Activated T-cell treated with anti-CD3 and anti-CD28 coated beads for 48 hours (primary cell): ENCODE measurements at places on chromosomes 4 and X.

DNA sequence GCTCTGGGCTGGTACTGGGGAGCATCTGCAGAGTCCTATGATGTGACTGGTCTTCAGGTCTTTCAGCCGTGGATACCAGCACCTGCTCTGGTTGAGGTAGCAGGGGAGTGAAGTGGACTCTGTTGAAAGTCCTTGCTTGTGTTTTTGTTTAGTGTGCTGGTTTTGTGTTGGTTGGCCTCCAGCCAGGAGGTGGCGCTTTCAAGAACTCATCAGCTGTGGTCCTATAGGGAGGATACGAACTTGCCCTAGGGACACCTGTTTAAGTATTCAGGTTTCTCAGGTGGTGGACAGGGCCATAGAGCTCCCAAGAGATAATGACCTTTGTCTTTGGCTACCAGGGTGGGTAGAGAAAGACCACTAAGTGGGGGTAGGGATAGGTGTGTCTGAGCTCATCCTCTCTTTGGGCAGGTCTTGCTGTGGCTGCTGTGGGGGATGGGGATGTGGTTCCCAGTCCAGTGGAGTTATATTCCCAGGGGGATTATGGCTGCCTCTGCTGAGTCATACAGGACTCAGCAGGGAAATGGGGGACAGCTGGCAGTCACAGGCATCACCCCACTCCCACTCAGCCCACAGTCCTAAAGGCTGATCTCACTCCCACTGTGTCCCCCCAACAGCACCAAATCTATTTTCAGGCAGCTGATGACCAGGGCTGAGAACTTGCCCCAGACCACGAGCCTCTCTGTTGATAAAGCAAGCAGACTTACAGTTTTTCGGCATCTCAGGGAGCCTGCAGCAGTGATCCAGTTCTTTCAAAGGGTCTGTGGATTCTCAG is 24.1 kb downstream of the MSMO1 start:
- DNase-seq: no peak

DNA sequence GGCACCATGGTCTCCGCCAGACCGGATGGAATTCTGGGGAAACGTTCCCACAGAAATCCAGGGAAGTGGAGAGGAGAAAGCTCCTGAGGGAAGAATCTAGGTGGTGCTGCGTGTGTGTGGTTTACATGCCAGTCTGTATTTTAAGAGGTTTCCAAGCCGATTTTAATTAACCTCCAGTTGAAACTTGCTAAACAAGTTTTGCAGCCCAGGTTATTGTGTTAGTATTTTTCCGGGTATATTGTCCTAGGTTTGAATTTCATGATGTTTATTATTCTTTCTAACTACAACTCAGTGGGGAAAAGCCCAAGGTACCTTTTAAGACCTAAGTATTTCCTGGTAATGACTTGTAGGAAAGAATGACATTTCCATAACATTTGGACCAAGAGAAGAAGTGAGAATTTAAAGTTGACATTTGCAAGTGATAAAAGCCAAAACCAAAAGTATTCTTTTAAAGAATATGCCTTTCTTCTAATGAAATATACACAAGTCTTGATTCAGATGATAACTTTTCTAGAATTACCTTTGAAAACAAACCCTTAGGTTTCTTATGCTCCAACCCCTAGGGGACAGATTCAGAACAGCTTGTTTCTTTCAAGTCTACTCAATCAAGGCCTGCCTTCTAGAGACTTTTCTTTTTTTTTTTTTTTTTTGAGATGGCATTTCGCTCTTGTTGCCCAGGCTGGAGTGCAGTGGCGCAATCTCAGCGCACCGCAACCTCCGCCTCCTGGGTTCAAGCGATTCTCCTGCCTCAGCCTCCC is 14.6 kb downstream of the SAT1 start:
- DNase-seq: no peak

- DNase-seq: no peak
These were observed 12.1 kb upstream of the RUFY3 start for GRCh38 chr4:70709611-70710205.

- DNase-seq: peak; percentile 15
These were observed 6.7 kb upstream of the ERCC6L start for GRCh38 chrX:72245461-72246089.

DNA sequence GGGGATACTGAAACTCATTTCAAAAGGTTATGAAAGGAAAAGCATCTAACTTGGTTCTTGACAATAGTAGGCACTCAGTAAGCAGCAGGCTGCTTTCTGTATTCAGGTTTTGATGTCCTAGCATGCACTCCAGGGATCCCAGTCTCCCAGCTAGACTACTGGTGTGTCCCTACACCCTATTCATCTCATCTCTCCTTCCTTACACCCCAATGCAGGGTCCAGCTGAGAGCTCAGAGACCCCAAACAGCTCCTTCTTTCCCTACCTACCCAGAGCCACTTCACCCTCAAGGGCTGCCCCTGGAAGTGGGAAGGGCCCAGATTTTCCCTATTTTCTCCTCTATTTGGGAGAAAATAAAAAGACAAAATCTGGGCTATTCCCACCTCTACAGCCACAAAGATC is 1.6 kb upstream of the EFNB1 start:
- no peak for DNase-seq

- DNase-seq: peak; percentile 31
These were observed 200.4 kb downstream of the PTTG2 start for GRCh38 chr4:38160487-38161207.

DNA sequence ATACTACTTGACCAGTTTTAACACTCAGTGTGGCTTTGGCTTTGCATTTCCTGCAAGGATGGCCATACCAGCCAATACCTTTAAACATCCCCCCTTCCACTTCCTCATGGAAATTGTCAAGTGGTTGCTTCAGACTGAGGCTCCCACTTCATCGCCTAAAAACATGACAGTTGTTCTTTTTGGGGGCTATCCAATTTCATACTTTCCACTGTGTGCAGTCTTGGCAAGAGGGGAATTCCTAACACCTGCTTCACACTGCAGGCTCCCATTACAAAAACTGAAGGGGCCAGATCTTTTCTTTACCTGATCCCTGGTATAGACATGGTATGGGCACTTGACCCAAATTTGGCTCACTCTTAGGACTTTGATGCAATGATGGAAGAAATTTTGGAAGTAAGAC is 28.5 kb upstream of the TSR2 start:
- no peak for DNase-seq

- DNase-seq: no peak
These were observed 105.8 kb upstream of the CBR4 start for GRCh38 chr4:169115897-169116254.

GRCh38 chr4:87038837-87039615 is 104.2 kb downstream of the AFF1 start:
- no peak for DNase-seq

- DNase-seq: no peak
These were observed 10.8 kb downstream of the PSAPL1 start for GRCh38 chr4:7423801-7424552.

DNA sequence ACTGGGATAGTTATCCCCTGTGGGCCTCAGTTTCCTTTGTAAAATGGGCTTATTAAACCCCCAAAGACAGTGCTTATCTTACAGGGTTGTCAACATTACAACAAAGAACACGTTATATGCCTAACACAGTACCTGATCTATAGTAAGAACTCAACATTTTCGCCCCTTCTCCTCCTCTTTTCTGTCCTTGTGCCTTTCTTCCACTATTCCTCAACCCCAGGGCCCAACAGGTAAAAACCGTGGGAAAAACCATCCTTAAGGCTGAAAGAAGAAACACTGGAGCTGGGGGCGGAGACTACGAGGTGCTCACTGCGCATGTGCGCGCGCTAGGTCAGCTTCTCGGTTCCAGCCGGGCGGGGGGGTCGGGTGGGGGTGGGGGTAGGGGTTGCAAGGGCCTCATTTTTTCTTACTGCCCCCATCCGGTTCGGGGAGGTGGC is 426 bp upstream of the XIAP start:
- DNase-seq: no peak

DNA sequence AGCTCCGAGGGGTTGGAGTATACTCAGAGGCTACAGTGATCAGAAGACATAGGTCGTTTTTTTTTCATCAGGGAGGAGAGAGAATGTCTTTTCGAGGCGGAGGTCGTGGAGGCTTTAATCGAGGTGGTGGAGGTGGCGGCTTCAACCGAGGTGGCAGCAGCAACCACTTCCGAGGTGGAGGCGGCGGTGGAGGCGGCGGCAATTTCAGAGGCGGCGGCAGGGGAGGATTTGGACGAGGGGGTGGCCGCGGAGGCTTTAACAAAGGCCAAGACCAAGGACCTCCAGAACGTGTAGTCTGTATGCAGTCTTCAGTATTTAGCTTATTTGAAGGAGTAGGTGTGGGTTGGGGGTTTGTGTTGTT is 500 bp downstream of the GAR1 start:
- DNase-seq: peak; percentile 34

DNA sequence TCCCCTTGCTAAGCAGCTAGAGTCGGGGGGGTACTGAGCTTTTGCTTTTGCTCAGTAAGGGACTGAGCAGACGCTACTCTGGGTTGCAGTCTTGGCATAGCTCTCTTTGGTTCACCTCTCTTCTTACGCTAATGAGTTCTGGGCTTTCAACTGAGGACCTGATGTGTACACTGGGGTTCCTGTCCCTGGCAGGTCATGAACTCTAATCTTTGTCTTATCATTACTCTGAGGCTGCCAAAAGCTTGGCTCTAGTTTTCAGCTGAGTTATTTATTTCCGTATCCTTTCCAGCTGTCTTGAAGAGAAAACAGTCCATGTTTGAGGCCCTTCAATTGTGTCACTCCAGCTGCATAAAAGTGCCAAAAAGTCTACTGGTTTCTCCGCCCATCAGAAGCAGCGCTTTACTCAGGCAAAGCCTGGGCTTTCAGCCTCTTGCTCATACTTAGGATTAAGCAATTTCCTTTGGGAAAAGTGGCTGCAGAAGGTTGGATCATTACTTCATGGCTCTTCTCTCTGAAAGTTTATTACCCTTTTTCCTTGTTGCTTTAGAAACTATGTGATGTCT is 121.0 kb upstream of the STOX2 start:
- no peak for DNase-seq

- no peak for DNase-seq
These were observed 137.5 kb downstream of the PALLD start for GRCh38 chr4:168634276-168634802.

- DNase-seq: no peak
These were observed 232.7 kb downstream of the FSTL5 start for GRCh38 chr4:161931089-161931488.

DNA sequence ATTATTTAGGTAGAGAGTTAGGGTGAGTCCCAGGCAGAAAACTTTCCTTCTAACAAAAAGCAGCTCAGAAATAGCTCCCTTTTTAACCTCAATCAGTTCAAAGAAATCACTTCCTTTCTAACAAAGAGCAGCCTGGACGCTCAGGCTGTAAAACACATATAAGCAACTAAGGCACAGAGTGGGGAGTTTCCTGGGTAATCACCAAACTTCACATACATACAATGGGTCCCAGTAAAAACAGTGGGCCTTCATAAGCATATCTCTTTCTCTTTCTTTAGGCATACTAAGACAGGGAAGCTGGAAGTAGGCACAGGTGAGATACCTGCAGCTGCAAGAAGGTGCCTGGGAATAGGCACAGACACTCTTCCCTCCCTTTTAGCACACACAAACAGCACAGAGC is 4.9 kb upstream of the NAF1 start:
- DNase-seq: no peak

GRCh38 chrX:68584221-68584620 is 63.2 kb upstream of the STARD8 start:
- DNase-seq: no peak

DNA sequence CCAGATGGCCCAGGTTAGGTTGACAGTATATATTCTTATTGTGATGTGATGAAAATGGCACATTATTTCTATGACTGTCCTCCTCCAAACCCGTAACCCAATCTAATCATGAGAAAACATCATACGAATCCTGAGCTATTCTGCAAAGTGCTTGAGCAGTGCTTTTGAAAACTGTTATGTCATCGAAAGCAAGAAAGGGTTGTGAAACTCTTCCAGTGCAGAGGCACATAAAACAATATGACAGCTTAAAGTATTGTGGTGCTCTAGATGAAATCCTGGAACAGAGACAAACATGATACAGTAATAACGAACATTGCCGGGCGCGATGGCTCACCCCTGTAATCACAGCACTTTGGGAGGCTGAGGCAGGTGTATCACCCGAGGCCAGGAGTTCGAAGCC is 1648.0 kb downstream of the STIM2 start:
- DNase-seq: no peak

- DNase-seq: no peak
These were observed 73.5 kb upstream of the ZFP42 start for GRCh38 chr4:187921946-187922623.

- no peak for DNase-seq
These were observed 2201.2 kb downstream of the ARAP2 start for GRCh38 chr4:34043131-34043530.

GRCh38 chr4:119540249-119540648 is 88.4 kb downstream of the PDE5A start:
- DNase-seq: no peak
